Fibroblast of upper back skin (primary cell): ENCODE measurements at places on chromosomes 1 and 21.
A peak's percentile ranks its signal among the peaks of the same experiment; 100 is the strongest.

DNA sequence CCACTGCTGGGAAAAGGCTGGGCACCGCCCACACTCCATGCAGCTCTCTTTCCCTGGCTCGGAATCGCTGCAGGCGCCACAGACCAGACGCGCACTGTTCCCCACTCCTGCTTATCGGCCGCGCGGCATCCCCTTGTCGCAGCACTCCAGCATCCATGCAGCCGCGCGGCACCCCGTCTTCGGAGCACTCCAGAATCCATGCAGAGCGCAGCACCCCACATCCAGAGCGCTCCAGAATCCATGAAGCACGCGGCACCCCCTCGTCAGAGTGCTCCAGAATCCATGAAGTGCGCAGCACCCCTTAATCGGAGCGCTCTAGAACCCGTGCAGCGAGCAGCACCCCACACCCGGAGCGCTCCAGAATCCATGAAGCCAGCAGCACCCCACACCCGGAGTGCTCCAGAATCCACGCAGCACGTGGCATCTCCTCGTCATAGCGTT, 9.5 kb downstream of the TFF3 start:
- DNase-seq = no peak

DNA sequence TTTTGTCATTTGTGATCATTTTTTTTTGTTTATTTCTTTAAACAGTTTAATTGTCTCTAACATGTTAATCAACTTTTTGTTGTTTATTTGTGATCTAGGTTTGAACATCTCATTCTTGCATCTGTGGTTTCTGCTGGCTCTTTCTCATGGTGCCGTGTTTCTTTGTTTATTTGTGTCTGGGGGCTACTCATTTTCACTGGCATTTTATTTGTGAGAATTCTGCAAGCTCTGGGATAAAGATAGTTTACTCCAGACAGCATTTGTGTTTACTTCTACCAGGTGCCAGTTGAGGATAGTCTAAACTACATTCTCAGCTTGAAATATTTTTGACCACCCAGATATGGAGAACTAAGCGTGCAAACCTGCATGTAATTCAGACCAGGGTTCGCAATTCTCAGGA, 508.6 kb downstream of the KIF26B start:
- no peak for DNase-seq

- no peak for DNase-seq
Observed at GRCh38 chr1:154391086-154391770, 13.9 kb upstream of the IL6R start.

- DNase-seq = no peak
Observed at GRCh38 chr21:31753949-31754707, 22.2 kb upstream of the SCAF4 start.

DNA sequence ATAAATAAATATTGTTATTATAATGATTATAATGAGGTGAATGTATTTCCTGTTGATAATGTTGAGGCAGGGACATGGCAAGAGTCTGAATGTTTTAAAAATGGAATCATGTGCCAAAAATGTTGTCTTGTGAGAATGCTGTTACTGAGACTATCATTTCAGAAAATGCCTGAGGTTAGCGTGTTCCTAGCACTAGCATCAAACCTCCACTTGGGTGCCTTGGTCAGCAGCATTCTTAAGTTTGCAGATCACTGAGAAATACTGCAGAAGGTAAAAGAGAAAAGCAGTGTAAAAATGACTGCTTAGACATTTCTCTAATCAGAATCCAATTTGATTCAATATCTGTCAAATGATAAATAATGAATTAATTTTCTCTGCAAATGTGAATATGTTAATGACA, 50.8 kb downstream of the OLFM3 start:
- DNase-seq = no peak

- DNase-seq = no peak
Observed at GRCh38 chr21:40294345-40294744, 427.1 kb downstream of the PCP4 start.

DNA sequence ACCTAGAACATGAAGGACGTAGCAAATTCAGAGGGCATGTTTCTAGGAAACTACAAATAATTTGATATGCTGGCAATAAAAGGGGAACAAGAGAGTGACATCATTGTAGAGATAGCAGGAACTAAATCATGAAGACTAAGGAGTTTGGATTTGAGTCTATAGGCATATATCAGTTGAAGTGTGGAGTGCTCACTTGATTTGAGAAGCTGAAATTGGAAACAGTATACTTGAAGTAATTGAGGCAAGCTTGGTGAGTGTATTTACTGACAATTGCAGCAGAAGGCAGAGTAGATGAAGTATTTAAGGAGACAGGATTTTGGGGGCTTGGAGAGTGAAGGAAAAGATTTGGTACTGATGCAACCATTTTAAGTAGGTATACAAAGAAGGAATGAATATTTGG, 6.4 kb upstream of the TMCO2 start:
- no peak for DNase-seq

DNA sequence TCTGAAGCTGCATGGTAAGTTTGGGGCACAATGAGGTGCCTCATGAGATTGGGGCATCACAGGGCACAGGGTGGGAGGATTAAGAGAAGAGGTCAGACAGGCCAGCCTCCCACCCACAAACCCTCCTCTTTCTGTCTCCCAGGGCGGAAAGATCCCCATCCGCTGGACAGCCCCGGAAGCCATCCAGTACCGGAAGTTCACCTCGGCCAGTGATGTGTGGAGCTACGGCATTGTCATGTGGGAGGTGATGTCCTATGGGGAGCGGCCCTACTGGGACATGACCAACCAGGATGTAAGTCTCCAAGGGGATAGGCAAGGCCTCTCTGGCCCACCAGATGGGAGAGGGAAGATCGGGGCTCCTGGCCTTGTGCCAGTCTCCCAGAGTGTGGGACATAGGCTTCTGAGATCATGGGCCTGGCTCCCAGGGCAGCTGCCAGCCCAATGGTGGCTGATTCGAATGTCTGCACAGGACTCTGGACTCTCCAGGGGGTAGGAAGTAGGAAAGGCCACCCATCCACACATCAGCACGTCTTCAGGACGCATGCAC, 63.7 kb downstream of the LACTBL1 start:
- no peak for DNase-seq

GRCh38 chr1:8574985-8575384, 242.5 kb downstream of the RERE start:
- DNase-seq = no peak

GRCh38 chr1:22080191-22080590, 27.7 kb downstream of the CDC42 start:
- no peak for DNase-seq

- DNase-seq = no peak
Observed at GRCh38 chr1:77096496-77097255, 122.6 kb downstream of the PIGK start.

GRCh38 chr1:180241716-180242544, 11.9 kb downstream of the LHX4 start:
- no peak for DNase-seq

DNA sequence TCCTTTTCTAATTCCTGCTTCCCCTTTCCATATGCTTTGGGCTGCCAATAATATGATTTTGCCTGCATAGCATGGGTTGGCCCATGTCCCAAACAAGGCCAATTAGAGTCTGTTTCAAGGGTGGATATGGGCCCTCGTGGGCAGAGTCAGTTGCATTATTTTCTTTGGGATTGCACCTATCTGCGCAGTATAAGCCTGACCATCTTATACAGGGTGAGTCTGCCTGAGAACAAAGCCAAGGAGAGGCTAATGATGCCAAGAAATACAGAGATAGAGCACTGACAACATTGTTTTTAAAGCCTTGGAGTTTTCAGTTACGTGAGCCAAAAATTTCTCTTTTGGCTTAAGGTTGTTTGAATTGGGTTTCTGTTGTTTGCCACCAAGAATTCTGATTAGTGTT, 18.6 kb downstream of the OVAAL start:
- peak; percentile 49 for DNase-seq

DNA sequence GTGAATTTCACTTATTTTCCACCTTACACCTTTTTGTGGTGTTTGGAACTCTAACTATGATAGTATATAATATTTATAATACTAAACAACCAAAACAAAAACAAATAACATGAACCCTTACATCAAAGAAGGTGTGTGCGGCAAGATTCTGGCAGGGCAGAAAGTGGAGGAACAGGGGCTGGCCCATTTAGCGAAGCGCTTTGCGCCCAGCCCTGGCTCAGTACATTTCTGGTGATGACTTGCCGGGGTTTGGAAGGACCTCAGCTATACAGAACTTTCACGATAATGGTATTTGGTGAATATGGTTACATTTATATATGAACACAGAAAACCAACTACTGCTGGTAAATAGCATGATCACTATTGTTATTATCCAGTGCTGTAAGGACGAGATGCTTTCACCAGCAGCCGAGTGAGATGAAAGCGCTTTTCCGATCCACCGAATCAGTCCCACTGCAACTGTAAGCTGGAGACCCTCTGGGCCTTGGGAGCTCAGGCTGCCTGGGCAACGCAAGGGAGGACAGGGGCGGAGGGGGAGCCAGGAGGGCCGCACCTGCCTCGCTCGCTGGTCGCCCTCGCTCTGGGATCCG, 63.9 kb downstream of the CD247 start:
- DNase-seq = no peak

- DNase-seq = no peak
Observed at GRCh38 chr1:203626910-203627246, 246 bp downstream of the ATP2B4 start.

DNA sequence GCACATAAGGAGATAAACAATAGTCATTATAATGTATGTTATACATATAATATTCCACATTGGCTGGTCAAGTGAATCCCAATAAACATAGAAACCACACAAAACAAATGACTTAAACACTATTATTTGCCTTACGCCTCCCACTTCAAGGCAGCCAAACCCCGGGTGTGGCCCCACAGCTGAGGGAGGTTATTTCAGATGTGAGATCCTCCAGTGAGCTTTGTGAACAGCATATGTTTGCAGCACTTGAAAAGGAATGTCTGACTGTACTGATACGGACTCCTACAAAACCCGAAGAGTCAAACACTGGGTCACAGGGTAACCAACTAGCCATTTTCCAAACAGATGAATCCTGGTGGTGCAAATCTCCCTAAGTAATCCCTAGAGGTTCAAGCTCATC, 27.1 kb upstream of the DISP1 start:
- no peak for DNase-seq

DNA sequence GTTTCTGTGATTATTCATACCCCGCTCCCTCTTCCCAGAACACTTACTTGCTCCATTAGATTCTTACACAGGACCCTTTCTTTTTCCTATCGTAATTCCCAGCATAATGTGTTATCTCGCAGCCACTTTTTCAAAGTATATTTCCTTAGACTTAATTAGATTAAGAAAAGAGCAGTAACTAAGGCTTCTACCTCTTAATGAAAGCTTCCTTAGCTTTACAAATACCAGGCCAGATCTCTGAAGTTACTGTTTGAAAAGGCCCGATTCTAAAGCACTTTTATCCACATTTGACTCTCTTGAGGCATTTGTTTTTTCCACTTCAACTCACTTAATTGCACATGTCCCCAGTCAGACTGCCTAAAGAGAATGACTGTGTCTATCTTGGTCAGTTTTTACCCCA, 1264.3 kb upstream of the ADGRL2 start:
- no peak for DNase-seq

DNA sequence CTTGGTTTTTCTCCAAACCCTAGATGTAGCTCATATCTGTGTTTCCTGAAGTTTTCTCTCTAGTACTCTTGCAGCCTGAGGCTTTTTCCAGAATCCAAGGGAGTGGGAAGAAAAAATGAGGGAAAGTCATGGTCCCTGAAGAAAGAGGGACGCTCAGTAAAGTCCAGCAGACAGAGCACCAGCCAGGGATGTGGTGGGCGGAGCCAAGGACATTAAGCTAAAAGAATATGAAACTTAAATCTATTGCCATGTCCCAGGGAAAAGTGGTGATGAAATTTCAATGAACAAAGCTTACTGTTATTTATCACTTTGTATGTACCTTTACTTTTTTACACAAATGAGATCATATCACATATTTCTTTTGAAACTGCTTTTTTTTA, 430.2 kb downstream of the USP25 start:
- no peak for DNase-seq

DNA sequence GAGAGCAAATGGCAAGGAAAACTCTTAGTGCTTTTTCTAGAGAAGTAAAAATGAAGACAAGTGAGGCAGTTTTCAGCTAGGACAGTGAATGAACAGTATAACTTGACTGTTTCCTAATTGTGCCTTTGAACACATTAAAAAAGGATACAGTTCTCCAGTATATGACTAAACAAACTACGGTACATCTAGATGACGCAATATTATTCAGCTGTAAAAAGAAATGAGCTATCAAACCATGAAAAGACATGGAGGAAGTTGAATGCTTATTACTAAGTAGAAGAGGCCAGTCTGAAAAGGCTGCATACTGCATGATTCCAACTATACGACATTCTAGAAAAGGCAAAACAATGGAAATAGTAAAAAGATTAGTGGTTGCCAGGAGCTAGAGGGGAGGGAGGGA, 206.3 kb downstream of the SIPA1L2 start:
- DNase-seq = no peak

DNA sequence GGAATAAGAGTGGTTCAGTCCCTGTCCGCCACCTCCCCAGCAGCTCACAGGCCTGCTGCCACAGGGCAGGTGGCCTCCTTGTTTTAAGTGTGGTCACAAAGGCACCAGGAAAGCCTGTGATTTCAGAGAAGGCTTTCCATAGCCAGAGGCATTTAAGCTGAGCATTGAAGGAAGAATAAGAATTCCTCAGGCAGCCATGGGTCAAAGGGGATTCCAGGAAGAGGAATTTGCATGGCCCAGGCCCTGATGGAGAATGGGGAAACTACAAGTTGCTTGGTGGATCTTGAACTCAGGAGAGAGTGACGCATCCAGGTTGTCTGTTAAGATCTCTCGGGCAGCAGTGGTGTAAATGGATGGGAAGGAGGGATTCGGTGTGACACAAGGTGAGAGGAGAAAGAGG, 66.7 kb downstream of the KLHDC7A start:
- DNase-seq = no peak

DNA sequence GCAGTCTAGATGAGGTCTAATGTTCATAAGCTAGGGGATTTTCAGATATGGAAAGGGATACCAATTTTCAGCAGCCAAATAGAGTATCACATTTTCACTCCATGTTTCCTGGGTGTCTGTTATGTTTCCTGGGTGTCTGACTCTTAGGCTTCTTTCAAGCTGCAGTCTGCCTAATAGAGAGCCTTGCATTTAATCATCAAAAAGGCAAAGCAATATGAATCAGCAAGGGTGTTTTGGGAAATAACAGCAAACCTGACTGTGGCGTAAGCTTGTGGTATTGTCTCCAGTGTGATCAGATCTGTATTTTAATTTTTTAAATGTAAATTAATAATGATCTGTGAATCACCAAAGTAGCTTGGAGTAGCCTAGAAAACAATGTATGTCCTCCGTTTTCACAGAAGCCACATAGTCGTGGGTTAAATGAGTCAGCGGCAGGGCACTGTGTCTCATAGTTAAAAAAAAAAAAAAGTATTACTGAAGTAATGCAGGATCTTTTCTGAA, 10.4 kb downstream of the LGALS8 start:
- peak; percentile 64 for DNase-seq

DNA sequence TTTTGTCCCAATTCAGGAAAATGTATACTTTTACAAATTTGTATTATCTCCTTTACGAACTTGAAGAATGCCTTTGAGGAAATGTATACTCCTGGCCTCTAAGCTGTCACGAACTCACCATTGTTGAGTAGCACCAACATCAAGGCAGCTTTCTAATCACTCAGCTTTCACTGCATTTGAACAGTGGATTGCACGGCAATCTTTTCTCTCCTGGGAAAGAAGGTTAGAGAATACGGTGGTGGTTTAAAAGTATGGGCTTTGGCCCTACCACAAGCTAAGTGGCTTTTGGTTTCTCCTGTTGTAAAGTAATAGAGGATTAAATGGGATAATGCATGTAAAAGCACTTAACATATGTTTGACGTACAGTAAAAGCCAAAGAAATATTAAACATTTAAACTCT, 57.8 kb downstream of the CNST start:
- DNase-seq = no peak
